ENCODE measurements at places on chromosomes 1 and 21. TPM values are rescaled to one million over a fixed set of nuclear protein-coding genes. Genes with fewer than 3 reads are reported as not detected.

The DYRK3 gene
- total RNA-seq = 21.2 TPM

The PRRX1 gene
- 1.1 TPM for total RNA-seq

The KIF2C gene
- 11.0 TPM for total RNA-seq

The TINAGL1 gene
- 10.3 TPM for total RNA-seq

The UBE2U gene
- total RNA-seq = 0.11 TPM

The GFI1 gene
- 0.12 TPM for total RNA-seq

The FCGR3A gene
- total RNA-seq = not detected

The TENT5C gene
- total RNA-seq = 0.32 TPM

The RGS16 gene
- 1.9 TPM for total RNA-seq

Measured in cardiac muscle cell (in vitro differentiated cells and primary cell).